ENCODE measurements at places on chromosomes 12 and 14.

GRCh38 chr12:20376984-20377383 lies 8.6 kb downstream of the PDE3A start:
- no peak for DNase-seq

DNA sequence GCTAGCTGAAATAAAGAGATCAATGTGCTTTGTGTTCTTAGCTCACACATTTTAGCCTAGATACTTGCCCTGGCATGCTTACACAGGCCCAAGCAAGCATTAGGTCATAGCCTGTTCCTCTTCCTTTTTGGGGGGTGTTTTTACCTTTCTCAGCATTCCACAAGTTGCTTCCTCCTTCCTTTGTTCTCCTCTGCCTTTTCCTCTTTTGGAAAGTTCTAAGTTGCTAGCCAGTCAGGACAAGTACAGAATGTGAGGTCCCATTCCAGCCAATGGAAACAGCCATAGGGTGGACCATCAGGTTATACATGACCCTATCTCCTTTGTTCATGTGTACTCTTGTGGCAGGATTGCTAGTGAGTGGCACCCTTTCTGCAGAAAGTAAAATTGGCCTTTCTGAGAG lies 154.9 kb downstream of the RASSF9 start:
- no peak for DNase-seq

GRCh38 chr12:128612150-128612850 lies 211.5 kb downstream of the SLC15A4 start:
- DNase-seq, result no peak

DNA sequence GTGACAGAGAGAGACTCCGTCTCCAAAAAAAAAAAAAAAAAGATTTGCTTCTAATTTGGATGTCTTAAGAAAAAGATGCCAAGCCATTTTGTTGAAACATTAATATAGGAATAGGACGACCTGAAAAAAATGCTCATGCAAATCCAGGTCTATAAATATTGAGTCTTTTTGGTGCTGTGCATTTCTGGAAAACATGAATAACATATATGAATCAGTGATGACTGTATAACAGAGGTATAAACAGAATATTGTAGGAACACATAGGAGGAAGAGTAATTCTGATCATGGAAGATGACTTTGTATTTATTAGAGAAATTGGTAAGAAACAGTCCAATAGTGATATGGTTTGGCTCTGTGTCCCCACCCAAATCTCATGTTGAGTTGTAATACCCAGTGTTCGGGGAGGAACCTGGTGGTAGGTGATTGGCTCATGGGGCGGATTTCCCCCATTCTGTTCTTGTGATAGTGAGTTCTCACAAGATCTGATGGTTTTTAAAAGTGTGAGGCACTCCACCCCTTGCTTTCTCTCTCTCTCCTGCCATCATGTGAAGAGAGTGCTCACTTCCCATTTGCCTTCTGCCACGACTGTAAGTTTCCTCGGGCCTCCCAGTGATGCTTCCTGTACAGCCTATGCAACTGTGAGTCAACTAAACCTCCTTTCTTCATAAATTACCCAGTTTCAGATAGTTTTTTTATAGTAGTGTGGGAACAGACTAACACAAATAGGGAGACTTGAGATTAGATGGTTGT lies 3.0 kb upstream of the SRSF5 start:
- DNase-seq, result no peak

GRCh38 chr12:49964849-49965624 lies 3.4 kb downstream of the AQP5 start:
- DNase-seq, result no peak

- DNase-seq, result no peak
These were observed 29.0 kb upstream of the AMN start for GRCh38 chr14:102893452-102893851.

DNA sequence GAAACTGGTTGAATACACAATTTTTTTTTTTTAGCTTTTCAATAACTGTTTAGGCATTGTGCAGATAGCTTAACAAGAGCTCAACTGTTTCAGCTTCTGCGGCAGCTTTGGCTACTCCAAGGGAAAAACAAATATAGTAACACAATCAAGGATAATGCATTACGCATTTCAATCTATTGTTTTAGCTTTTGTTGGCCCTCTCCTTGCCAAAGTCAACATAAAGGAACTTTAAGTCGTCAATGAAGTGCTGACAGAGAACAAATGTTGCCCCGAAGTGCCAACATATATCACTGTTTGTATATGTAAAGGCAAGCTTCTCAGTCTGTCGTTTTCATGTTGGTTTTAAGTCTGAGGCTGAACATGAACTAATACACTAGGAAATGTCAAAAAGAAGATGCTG lies 1087.4 kb upstream of the FLRT2 start:
- no peak for DNase-seq
